ENCODE measurements at places on chromosomes 3 and 15.

DNA sequence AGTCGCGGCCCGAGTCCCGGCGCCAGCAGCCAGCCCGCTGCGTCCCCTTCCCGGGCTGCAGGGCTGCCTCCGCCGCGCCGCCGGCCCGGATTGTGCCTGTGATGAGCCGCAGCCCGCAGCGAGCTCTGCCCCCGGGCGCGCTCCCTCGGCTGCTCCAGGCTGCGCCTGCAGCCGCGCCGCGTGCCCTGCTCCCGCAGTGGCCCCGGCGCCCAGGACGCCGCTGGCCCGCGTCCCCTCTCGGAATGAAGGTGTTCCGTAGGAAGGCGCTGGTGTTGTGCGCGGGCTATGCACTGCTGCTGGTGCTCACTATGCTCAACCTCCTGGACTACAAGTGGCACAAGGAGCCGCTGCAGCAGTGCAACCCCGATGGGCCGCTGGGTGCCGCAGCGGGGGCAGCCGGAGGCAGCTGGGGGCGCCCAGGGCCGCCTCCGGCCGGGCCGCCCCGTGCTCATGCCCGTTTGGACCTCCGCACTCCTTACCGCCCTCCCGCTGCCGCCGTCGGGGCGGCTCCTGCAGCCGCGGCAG is 1.2 kb downstream of the CHST2 start:
- no peak for DNase-seq

DNA sequence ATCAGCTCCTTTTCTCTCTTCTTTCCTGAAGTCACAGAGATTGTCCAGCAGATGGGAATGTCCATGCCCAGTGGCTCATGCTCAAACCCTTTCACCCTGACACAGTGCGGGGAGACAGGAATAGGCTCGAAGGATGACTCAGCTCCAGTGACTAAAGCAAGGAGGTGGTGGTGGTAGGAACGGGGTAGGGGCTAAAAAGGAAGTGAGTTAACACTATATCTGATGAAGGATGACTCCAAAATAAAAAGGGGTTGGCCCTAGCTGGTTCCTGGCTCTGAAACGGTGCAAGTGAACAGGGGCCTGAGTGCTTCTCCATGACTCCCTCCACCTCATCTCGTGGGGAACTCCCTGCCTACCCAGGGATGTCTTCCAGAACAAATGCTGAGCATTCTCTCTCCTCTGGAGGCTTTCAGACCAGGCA is 167.4 kb upstream of the LPP start:
- DNase-seq = peak; percentile 13

DNA sequence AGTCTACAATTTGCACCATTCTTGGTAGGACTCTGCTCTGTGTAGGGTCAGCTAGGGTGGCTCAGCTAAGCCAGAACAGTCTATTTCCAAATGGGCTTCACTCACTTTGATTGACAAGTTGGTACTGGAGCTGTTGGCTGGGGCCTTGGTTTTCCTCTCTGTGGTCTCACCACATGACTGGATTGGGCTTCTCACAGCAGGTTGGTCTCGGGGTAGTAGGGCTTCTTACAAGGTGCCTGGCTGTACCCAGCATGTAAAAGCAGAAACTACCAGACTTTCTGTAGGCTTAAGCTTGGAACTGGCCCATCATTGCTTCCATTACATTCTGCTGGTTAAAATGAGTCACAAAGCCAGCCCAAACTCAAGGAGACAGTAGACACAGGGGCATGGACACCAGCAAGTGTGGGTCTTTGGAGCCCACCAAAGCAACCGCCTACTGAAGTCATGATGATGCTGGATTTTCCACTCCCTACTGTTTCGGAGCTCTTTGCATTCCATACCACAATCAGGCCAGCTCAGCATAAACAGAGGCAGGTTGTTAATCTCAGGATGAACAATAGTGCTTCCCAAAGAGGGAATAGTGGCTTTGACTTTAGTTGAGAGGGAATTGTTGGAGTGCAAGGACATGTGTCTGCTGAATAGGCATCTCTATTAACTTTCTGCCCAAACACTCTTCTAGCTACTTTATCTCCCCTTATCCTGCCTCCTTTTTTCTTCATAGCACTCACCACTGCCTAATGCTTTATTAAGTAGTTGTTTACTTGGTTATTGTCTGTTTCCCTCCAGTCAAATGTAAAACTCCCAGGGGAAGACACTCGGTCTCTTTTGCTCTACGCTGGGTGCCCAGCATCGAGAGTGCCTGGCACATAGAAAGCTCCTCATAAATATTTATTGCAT is 78.0 kb upstream of the RARB start:
- no peak for DNase-seq

DNA sequence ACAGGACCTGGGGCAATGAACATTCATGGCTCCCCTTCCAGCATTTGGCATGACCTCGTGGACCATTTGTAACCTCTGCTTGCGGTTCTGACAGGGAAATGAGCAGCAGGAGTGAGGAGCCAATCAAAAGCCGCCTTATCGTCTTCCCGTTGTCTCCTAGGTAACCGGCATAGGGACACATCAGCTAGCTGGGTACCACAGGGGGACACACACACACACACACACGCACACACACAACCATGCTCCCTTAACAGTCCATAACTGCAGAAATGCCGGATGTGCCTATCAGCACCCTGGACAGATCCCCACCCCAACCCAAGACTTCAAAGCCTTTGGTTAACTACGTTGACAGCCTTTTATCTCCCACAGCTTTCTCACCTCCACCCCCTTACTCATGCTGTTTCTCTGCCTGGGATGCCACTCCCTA is 53.4 kb upstream of the CCDC174 start:
- peak; percentile 92 for DNase-seq

DNA sequence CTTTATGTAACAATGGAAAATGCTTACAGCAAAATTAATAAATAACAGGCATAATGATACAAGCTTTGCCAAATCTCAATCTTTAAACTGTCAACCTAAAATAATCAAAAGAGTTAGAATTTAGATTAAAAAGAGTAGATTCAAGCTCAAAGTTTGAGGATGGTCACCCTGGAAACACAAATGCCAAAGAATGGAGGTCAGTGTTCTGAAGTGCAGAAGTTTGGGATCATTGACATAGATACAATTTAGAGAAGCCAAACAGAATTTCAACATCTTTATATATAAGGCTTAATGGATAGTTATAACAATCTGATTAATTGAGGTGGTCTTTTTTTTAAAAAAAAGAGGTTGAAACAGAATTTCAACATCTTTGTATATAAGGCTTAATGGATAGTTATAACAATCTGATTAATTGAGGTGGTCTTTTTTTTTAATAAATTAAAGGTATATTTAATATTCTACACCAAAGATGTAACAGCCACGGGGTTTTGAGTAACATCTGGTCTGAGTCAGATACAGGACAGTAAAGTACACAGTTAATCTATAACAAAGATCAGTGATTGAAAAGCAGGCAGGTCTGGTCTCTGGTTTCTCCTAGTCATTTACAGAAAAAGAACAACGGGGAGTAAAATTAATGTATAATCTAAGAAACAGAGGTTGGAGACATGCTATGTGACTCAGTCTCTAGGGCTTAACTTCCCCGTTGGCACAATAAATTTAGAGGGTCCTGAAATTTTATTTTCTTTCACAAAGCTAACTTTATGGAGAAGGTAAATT is 490.7 kb downstream of the GBE1 start:
- no peak for DNase-seq
